ENCODE measurements at places on chromosomes 13 and 19.

DNA sequence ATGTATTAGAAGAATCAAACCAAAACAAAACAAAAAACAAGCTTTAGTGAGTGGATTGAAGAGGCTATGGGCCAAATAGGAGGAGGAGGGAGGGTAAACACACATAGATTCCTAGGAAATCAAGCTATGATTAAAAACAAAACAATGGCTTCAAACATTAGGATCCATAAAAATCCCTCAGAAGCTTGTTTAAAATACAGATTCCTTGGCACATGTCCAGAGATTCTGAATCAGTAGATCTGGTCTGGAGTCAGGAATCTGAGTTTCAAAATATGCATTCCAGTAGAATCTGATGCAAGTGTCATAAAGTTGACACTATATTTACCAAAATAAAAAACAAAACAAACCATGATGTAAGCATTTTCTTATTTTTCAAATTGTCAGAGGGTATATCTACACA lies 692.8 kb upstream of the SGCG start:
- DNase-seq: no peak

- DNase-seq: peak; percentile 78
These were observed 13.1 kb downstream of the GRAMD1A start for GRCh38 chr19:35013041-35013819.

- DNase-seq: no peak
These were observed 221.5 kb downstream of the LHFPL6 start for GRCh38 chr13:39381456-39381855.

GRCh38 chr19:11046605-11047354 lies 42.5 kb upstream of the LDLR start:
- DNase-seq: no peak

GRCh38 chr13:44801990-44802389 lies 187.3 kb downstream of the NUFIP1 start:
- DNase-seq: no peak

GRCh38 chr13:28147495-28147894 lies 9.2 kb downstream of the PAN3 start:
- no peak for DNase-seq

- DNase-seq: no peak
These were observed 298.4 kb downstream of the FGF14 start for GRCh38 chr13:102103469-102103868.

DNA sequence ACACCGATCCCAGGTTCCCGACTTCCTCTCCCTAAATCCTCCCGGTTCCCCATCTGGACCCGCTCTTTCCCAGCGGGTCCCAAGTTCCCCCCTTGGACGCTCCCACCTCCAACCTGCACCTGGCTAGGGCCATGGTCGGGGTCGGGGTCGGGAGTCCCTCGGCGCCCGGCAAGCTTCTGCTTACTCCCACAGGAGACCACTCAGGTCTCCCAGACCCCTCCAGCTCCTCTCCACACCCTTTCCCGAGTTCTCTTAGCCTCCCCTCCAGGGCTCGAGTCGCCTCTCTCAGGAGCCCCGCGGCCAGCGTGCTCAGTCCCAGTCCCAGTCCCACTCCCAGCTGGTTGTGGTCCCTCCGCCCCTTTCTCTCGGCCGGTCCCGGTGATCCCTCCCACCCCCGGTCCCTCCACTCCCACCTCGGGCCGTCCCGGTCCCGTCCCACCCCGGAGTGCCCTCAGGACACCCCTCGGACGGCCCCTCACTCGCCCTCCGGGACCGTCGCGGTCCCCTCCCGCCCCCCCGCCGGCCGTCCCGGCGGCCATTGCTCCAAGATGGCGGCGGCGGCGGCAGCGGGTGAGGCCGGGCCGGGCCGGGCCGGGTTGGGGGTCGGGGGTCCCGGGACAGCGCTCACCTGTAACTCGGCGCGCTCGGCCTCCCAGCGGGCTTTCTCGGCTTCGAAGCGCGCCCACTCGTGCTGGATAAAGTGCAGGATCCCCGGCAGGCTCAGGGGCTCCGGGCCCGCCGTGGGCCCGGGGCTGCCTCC lies at the start of gene FKRP:
Gene FKRP (plus strand): TSS at position 537 of the 760 bp plus-strand sequence. CDS start 9,394 bp downstream, outside the sequence.
- DNase-seq: peak; percentile 19

DNA sequence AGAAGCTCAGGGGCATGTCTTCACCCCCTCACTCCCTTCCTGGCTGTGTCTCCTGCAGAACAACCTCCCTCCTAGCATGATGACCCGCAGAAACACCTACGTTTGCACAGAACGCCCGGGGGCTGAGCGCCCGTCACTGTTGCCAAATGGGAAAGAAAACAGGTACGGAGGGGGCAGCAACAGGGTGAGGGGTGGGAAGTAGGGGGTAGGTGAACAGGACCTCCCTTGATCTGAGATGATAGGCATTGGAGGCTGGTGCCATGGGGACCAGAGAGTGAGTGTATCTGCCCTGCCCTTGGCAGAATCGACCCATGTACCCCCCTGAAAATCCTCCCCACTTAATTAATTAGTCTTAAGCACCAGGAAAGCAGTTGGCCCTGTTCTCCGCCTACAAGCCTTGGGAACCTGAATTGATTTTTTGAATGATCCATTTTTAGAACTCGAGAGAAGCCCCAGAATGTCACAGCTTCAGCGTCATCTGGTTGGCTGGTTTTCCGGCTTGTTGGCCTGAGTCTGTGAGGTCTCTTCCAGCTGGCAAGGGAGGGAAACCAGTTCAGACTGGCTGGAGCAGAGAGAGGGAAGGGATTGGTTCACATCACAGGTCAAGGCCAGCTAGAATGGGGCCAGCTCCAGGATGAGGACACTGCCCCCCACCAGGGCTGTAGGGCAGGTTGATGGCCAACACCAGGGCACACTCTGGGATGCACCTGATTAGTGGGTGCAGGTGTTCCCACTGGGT lies 28.2 kb downstream of the CKM start:
- DNase-seq: no peak

DNA sequence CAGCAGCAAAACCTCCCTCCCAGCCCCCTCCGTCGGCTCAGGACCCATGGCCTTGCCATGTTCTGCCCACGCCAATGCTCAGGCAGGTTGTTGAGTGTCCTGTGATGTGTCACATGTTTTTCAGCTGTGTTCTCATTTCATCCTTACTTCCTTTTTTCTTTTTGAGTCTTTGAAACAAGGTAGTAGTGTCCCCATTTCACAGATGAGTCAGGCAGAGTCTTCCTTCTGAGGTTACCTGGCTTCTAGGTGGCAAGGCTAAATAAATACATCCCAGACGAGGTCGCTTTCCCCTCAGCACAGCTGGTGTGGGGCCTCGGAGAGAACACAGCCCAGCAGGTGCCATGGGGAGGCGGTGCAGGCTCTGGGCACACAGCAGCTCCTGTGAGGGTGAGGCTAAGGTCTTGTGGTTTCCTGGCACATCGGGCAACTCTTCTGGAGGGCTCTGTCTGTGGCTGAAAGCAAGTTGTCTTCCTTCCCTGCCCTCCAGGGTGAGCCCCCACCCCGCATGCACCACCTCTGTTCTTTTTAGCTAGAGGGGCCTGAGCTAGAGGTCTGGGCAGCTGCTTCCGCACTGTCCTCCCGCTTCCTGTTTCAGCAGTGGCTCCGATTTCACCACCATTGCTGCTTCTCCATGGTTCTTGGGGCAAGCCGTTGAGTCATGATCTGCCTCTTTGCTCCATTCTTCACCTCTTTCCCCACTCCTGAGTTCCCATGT lies 15.1 kb downstream of the PRAM1 start:
- DNase-seq: no peak

DNA sequence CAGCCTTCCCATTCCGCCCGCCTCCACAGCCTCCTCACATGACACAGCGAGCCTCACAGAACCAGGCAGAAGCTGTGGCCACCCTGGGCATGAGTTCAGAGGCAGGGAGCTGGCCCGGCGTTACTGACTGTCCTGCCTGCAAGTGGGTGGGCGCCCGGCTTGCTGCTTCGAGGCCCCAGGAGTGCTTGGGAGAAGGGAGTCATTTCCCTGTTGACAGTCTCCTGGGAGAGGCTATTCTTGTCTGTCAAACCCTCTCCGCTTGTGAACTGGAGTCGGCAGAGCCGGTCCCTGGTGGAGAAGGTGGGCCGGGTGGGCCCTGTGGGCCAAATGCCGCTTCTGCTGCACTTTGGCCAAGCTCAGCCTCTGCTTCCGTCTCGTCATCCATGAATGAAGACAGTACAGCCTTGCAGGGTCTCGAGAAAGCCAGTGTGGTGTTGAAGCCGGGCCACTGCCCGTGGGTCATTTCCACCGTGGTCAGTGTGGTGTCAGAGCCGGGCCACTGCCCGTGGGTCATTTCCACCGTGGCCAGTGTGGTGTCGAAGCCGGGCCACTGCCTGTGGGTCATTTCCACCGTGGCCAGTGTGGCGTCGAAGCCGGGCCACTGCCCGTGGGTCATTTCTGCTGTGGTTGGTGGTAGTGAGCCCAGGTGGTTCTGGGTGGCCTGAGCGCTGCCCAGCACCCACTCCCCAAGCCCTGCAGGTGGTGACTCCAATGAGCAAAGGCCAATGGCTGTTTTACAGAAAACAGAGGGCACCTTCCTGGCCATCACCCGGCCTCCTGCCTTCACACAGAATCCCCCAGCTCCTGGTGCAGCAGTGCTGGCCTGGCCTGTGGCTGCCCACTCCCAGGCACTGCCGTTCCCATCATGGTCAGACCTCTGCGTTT lies 13.5 kb upstream of the F7 start:
- no peak for DNase-seq

- no peak for DNase-seq
These were observed 184.8 kb upstream of the PCDH20 start for GRCh38 chr13:61600360-61601033.

- peak; percentile 80 for DNase-seq
These were observed 2.8 kb upstream of the TNNI3 start for GRCh38 chr19:55160128-55160985.

- no peak for DNase-seq
These were observed 62.4 kb upstream of the GJB6 start for GRCh38 chr13:20294497-20294896.

- DNase-seq: no peak
These were observed 13.4 kb upstream of the RGCC start for GRCh38 chr13:41443969-41444368.

DNA sequence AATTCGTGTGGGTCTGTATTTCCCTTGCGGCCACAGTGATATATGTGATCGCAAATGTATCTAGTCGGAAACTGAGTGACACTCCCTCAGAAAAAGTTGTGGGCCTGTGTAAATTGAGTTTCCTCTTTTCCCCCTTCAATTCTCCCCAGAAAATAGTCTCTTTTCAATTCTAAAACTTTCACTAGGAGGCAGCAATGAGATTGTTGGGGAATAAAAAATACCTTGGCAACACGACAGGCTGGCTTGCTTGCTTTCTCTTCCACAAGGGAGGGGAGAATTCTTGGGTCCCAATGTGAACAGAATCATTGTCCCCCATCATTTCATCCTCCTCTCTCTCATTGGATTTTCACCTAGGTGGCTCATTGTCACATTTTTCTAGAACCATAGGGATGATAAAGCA lies 3.7 kb upstream of the SOX21 start:
- DNase-seq: no peak

GRCh38 chr19:50368649-50369570 lies 3.5 kb upstream of the NAPSA start:
- DNase-seq: peak; percentile 69

GRCh38 chr19:48487948-48488347 lies 18.8 kb downstream of the CYTH2 start:
- no peak for DNase-seq

DNA sequence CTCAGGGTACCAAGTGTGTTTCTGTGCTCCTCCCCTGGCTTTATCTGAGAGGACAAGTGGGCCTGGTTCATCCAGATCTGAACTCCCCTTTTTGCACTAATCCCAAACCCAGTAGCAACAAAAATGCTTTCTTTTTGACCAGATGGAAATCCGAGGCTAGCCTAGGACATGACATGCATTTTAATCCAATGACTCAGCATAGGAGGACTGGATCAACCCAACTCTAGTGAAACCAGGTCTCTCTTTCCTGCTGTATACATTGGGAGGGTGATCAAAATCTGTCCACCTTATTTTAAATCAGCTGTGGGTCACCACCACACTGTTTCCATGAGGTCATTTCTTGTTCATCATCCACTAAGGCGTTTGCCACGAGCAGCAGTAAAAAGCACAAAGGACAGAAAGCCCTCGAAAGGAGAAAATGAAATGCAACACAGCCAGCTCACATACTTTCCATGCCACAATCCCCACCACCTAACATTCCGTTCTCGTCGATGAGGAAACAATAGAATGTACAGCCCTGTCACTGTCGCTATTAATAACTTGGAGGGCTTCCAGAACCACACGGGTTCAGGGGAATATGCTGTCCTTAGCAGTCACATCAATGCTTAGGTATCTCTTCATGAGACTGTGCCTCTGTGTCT lies 543.0 kb downstream of the IRS2 start:
- no peak for DNase-seq

- DNase-seq: peak; percentile 93
These were observed at the start of gene DPP9 for GRCh38 chr19:4723595-4724514. Gene DPP9, minus strand, starts transcription at chr19:4723842. Its CDS starts 3,936 bp downstream, at chr19:4719906.

DNA sequence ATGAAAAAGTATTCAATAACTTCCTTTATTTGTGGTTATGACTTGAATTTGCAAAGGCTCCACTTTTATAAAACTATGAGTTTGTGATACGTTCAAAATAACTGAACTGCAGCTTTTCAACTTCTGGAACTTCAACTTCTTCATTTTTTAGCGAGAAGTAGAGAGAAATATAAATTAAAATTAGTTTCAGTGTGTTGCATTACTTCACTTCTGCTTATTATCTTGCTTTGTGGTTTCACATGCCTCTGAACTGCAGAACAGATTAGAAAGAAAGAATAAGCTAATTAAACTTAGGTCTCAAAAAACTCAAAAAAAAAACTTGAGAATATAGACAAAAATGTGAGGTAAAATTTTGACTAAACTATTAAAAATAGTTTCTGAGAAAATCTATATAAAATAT lies 1073.4 kb downstream of the PCDH17 start:
- no peak for DNase-seq

- no peak for DNase-seq
These were observed 120.7 kb upstream of the OBI1 start for GRCh38 chr13:78779608-78780007.

DNA sequence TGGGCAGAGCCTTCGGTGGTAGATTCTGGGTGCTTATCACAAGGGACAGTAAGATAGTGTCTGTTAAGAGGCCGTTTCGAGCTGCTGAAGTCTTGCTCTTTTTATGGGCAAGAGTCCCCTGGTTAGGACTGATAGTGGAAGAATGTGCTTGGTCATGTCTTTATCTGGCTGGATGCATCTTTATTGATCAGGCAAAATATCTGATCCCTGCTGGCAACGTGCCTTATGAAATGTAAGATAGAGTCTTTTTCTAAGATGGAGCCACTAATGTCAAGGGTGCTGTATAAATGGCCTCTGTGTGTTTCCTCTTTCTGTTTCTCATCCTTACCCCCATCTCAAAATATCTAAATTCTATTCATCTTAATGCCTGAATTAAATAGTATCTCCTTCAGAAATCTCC lies 53.3 kb downstream of the MYO16 start:
- DNase-seq: no peak

DNA sequence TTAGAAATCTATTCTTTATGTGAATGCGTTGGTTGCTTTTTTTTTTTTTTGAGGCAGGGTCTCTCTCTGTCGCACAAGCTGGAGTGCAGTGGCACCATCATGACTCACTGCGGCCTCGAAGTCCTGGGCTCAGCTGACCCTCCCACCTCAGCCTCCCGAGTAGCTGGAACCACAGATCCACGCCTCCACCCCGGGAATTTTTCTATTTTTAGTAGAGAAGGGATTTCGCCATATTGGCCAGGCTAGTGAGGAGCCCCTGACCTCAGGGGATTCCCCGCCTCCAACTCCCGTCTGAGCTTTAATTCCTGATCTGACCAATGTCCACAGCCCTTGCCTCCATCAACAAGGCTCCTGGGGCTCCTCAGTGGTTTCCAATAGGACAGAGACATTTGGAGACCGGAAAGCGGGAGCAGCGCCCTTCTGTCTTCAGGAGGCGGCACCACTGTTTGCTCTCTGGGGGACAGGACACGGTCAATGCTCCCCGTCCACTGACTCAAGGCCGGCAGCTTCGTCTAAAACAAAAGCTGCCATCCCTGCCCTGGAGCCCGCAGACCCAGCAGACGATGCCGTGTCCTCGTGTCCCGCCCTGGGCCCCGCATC lies 503 bp downstream of the TUBA3C start:
- DNase-seq: no peak
